Spinal cord (tissue), 10 donors: ENCODE measurements at places on chromosomes 4 and X.

GRCh38 chr4:152805071-152805650 is 25.4 kb downstream of the ARFIP1 start:
- H3K4me3 ChIP-seq: no peak overlapping the region
- DNase-seq: no peak
- no peaks in the 10 kb centered on the region for H3K36me3 ChIP-seq
- H3K27ac ChIP-seq: no peak overlapping the region
- no peaks in the 10 kb centered on the region for H3K27me3 ChIP-seq
- no peaks in the 10 kb centered on the region for H3K4me1 ChIP-seq

DNA sequence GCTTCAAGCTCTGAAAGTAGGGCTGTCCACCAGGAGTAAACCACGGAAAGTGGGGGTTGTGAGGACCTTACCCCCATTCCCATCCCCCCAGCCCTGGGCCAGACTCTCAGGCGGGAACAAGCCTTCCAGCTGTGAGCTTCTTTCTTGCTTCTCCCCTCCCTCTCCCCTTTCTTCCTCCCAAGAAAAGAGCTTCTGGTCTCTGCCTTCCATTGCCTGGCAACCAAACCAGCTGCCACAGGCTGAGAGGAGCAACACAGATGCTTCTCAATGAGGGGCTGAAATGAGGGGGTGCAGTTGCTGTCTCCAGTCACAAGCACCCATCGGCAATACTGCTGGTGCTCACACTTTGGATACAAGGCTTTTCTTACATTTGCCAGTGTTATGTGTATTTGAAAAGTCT is 72.5 kb downstream of the SLC16A2 start:
- peaks cover 19% of the 10 kb centered on the region for H3K4me1 ChIP-seq
- H3K4me3 ChIP-seq: no peak overlapping the region
- H3K27me3 ChIP-seq: no peaks in the 10 kb centered on the region
- no peaks in the 10 kb centered on the region for H3K36me3 ChIP-seq
- peak; percentile 7 for DNase-seq

DNA sequence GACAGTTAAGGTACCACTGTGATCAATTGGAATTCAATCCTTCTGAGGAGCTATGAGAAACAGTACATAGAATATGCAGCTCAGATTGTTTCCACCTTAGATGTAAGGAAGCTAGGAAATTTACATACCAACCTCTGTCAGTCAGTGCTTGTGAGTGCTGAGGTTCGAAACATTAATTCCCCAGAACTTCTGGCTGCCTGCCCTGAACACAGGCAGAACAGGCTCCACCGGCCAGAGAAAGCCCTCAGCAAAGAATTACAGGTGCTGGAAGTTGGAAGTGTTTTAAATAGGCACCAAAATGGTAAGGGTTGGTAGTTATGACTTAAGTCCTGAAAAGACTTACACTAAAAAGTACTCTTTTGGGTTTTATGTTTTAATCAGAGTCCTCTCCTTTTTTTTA is 651.8 kb downstream of the C4orf33 start:
- H3K27me3 ChIP-seq: no peaks in the 10 kb centered on the region
- H3K27ac ChIP-seq: no peak overlapping the region
- no peak for DNase-seq
- no peak overlapping the region for H3K4me3 ChIP-seq
- H3K4me1 ChIP-seq: no peaks in the 10 kb centered on the region

DNA sequence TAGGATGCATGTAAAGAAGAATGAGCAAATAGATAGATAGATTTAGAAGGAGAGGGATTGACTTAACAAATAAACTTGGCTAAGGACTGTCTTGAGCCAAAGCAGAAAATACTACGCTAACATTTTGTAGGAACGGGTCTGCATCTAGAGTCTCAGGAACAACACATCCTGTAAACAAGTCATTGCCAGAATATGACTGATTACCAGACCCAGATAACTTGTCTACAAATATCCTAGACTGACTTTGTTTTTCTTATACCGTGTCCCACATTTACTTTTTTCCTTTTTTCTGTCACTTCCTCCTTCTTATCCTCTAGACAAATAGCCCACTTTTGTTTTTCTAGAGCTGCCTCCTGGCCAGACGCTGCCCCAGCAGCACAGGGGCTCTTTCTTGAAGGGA is 393.6 kb downstream of the PDGFC start:
- no peak for DNase-seq
- H3K27ac ChIP-seq: no peak overlapping the region
- H3K27me3 ChIP-seq: no peaks in the 10 kb centered on the region
- no peak overlapping the region for H3K4me3 ChIP-seq
- no peaks in the 10 kb centered on the region for H3K36me3 ChIP-seq

DNA sequence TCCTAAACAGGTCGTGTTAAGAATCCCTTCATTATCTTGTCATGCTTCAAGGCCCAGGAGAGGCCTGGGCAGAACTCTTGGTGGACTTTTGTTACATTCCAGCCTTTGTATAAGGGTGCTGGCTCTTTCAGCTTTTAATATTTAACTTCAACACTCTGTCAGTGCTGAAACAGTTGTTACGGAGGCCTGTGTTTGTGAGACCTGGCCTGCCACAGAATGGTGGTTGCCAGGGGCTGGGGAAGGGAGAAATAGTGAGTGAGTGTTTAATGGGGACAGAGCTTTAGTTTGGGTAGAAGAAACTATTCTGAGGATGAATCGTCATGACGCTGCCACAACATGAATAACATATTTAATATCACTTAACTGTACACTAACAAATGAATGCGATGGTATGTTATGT is 1027.6 kb upstream of the PRKX start:
- no peak for DNase-seq
- no peaks in the 10 kb centered on the region for H3K4me1 ChIP-seq
- H3K27ac ChIP-seq: no peak overlapping the region
- H3K36me3 ChIP-seq: no peaks in the 10 kb centered on the region

GRCh38 chr4:5096261-5096660 is 45.0 kb downstream of the STK32B start:
- no peaks in the 10 kb centered on the region for H3K4me1 ChIP-seq
- no peaks in the 10 kb centered on the region for H3K27me3 ChIP-seq
- H3K36me3 ChIP-seq: no peaks in the 10 kb centered on the region

DNA sequence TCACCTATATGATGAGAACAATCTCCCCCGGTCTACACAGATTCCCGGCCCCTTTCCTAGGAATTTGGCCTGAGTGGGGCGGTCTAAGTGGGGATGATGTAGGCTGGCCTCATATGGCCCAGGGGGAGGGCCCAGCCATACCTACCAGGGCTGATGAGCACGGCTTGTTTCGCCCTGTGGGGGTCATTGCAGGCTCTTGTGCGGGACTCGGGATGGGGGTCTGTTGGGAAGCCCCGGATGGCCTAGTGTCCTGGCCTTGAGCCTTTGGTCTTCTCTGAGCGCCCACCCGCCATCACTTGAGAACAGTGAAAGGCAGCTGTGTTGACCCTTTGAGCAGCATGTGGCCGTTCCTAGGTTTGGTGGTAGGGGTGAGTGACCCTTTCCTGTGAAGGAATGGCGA is 4.8 kb upstream of the CTAG2 start:
- no peaks in the 10 kb centered on the region for H3K36me3 ChIP-seq
- no peak overlapping the region for H3K4me3 ChIP-seq
- no peaks in the 10 kb centered on the region for H3K27me3 ChIP-seq
- H3K27ac ChIP-seq: no peak overlapping the region
- no peaks in the 10 kb centered on the region for H3K4me1 ChIP-seq

GRCh38 chr4:156949373-156949814 is 22.2 kb downstream of the PDGFC start:
- no peaks in the 10 kb centered on the region for H3K27me3 ChIP-seq
- no peak overlapping the region for H3K4me3 ChIP-seq
- DNase-seq: no peak
- no peak overlapping the region for H3K27ac ChIP-seq
- H3K36me3 ChIP-seq: no peaks in the 10 kb centered on the region

GRCh38 chr4:143742834-143743233 is 42.4 kb upstream of the FREM3 start:
- H3K4me3 ChIP-seq: no peak overlapping the region
- no peaks in the 10 kb centered on the region for H3K36me3 ChIP-seq
- no peaks in the 10 kb centered on the region for H3K27me3 ChIP-seq
- DNase-seq: no peak
- no peak overlapping the region for H3K27ac ChIP-seq

GRCh38 chr4:104905546-104905945 is 241.1 kb upstream of the TET2 start:
- H3K4me1 ChIP-seq: peaks cover 10% of the 10 kb centered on the region
- no peaks in the 10 kb centered on the region for H3K27me3 ChIP-seq
- H3K27ac ChIP-seq: no peak overlapping the region
- H3K36me3 ChIP-seq: no peaks in the 10 kb centered on the region
- H3K4me3 ChIP-seq: no peak overlapping the region

DNA sequence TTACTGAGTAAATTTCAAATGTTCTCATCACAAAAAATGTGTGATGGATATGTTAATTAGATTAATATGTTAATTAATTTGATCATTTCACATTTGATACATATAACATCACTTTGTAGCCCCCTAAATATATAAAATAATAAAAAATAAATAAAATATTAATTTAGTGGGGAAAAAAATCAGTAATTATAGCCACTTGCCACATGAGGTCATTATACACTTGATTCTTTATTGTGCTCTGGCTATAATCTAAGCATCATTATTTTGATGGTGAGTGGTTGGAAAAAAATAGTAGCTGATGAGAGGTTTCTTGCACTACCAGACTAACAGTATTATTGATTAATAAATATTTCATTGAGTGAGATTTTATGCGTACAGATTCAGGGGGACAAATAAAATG is 57.4 kb downstream of the DCK start:
- H3K27ac ChIP-seq: no peak overlapping the region
- H3K36me3 ChIP-seq: no peaks in the 10 kb centered on the region
- H3K4me3 ChIP-seq: no peak overlapping the region
- H3K4me1 ChIP-seq: no peaks in the 10 kb centered on the region

DNA sequence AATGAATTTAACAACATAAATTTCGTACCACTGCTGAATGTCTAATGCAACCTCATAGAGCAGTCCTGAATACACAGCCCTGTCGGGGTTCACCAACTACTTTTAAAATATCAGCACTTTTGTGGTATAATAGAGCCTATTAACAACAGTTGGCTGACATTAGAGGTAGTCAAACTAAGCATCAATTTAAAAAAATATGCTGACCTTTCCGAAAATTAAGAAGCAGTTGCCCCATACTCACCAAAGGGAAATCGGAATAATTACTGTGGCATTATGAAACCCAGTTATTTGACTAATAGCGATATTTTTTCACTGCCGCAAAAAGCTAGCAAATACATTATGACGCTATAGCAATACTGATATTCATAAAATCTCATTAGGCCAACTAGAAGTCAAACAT is 273.5 kb upstream of the PPARGC1A start:
- no peaks in the 10 kb centered on the region for H3K36me3 ChIP-seq
- H3K27me3 ChIP-seq: no peaks in the 10 kb centered on the region
- H3K27ac ChIP-seq: no peak overlapping the region
- no peaks in the 10 kb centered on the region for H3K4me1 ChIP-seq

DNA sequence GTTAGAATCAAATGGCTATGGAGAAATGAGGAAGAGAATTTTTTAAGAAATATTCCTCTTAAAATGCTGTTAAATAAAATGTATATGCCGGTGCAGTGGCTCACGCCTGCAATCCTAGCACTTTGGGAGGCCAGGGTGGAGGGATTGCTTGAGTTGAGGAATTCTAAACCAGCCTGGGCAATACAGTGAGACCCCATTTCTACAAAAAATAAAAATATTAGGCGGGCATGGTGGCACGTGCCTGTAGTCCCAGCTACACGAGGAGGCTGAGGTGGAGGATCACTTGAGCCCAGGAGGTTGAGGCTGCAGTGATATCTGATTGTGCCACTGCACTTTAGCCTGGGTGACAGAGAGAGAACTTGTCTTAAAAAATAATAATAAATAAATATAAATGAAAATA is 7.9 kb upstream of the FUNDC1 start:
- no peak for DNase-seq
- no peak overlapping the region for H3K27ac ChIP-seq
- no peaks in the 10 kb centered on the region for H3K36me3 ChIP-seq
- H3K4me1 ChIP-seq: no peaks in the 10 kb centered on the region
- no peaks in the 10 kb centered on the region for H3K27me3 ChIP-seq
- no peak overlapping the region for H3K4me3 ChIP-seq

DNA sequence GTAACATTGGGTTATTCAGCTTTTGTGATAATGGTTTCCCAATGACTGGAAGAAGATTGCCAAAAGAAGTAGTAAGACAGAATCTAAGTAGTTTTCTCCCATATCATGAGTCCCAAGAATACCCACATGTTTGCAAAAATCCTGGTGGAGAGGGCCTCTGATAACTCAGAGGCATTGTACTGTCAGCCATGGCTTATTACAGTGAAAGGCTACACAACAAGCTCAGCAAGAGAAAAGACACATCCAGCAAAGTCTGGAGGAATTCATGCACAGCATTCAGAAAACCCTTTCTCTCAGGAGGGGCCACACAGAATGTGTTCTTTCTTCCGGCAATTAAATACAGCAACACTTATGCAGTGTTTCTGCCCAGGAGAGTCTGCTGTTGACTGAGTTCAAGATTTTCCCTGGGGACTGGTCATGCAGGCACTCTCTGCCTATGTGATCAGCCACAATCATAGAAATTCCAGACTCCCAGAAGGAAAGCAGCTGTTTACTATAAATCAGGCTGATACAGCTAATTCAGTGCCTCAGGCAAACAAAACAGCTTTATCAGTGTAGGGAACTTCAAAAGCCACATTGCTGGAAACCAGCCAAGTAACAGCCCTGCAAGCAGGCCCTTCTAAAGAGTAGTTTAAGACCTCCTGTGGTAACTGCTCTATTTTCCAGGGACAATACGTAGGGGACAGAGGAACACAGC is 937.1 kb downstream of the CCSER1 start:
- H3K27me3 ChIP-seq: no peaks in the 10 kb centered on the region
- H3K36me3 ChIP-seq: no peaks in the 10 kb centered on the region
- no peak overlapping the region for H3K4me3 ChIP-seq
- no peaks in the 10 kb centered on the region for H3K4me1 ChIP-seq

DNA sequence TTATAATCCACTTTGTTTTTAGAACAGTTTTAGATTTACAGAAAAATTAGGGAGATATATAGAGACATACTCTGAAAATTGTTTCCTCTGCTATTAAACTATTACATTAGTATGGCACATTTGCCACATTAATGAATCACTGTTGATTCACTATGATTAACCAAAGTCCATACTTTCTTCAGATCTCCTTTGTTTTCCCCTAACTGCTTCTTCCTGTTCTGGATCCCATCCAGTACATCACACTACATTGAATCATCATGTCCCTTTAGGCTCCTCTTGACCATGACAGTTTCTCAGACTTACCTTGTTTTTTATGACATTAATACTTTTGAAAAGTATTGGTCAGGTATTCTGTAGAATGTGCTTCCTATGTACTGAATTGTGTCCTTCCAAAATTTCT is 109.2 kb upstream of the EDNRA start:
- H3K36me3 ChIP-seq: no peaks in the 10 kb centered on the region
- DNase-seq: no peak
- no peak overlapping the region for H3K27ac ChIP-seq
- no peaks in the 10 kb centered on the region for H3K27me3 ChIP-seq
- no peak overlapping the region for H3K4me3 ChIP-seq
